ENCODE measurements at places on chromosomes 4 and X.
A peak's percentile ranks its signal among the peaks of the same experiment; 100 is the strongest.

DNA sequence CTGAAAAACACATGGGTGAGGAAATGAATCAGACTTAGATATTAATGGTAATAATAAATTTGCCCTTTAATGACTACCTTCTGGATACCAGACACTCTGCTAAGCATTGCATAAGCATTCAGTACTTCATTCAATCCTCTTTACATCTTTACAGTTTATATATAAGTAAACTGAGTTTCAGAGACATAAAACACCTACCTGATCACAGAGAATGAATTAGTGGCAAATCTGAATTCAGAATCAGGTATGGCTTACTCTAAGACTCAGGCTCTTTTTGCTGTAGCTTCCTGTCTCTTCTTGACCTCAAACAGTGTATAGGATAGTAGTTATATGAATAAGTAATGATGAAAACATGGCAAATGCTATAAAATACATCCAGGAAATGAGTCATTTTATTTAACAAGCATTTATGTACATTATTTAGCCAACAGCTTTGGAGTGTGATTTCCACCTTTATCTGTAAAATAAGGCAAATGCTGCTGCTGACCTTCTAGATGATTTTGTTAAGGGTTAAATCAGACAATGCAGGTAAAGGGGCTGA lies 83.9 kb downstream of the VEGFC start:
- DNase-seq, result no peak

DNA sequence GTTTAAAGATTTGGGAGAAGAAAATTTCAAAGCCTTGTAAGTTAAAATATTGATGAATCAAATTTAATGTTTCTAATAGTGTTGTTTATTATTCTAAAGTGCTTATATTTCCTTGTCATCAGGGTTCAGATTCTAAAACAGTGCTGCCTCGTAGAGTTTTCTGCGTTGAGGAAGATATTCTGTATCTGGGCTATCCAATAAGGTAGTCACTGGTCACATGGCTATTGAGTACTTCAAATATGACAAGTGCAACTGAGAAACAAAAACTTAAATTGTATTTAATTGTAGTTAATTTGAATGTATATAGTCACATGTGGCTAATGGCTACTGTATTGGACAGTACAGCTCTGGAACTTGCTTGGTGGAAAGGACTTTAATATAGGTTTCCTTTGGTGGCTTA lies 1.1 kb downstream of the ALB start:
- DNase-seq, result no peak

DNA sequence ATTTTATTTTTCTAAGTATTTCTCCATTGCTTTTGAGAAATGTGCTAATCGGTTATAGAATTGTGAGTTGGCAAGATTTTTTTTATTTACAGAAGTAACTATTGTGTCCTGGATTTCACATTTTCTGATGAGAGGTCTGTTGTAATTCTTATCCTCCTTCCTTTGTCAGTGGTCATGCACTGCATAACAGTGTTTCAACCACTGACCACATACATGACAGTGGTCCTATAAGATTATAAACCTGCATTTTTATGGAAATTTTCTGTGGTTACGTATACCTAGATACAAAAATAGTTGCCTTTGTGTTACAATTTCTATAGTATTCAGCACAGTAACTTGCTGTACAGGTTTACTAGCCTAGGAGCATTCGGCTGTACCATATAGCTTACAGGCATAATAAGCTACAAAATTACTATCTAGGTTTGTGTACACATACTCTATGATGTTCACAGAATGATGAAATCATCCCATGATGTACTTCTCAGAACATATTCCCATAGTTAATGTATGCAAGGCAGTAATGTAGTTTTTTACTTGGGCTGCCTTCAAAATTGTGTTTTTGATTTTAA lies 47.8 kb downstream of the APELA start:
- no peak for DNase-seq

DNA sequence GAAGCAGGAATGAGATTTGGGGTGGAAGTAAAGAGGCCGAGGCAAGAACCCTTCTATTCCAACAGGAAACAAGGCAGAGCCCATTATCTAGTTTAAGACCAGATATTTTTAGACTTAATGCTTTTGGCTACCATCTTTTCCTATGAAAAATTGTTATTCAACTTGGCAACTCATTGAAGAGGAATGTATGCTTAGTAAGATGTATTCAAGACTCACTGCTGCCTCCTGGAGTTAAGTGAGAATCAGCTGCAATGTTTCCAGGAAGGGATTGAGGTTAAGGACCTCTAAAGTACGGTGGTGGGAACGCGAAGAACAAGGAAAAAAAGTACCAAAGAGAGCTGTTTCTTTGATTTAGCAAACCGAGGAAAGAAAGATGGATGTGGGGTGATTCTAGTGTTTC lies 89.1 kb downstream of the RAPGEF2 start:
- peak; percentile 59 for DNase-seq

DNA sequence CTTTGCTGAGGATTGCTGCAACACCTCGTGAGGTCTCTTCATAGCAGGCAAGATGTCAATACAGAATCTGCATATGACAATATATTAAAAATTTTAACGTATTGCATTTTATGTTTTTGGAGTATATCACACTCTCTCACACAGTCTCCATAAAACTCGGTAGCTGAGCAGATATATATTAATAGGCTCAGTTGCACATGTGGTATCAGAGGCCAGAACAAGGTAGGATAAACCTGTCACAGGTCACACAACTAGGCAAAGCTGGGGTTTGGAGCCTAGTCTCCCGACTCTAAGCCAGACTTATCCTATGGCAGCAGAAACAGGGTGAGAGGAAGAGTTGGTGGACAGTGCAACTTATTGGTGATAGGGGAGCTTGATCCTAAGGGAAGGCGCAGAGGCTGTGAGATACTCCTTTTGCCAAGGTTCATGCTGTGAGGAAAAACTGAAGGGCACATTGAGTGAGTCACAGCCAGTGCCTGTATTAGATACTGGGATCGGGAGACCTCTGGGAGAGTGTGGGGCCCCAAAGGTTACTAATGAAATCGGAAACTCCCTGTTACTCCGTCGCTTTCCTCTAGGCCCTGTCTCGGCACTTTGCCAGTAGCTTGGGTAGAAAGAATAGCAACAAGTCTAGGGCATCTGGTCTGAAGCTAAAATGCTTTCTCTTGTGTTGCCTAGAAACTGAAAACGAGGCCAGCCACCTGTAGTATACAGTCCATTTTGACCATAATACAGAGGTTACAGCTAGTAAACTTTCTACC lies 195.7 kb downstream of the ARHGAP10 start:
- no peak for DNase-seq
